Stimulated activated CD8-positive, alpha-beta memory T cell treated with anti-CD3 and anti-CD28 coated beads, Interleukin-2, amount 100 ng/mL, for 48 hours (primary cell): ENCODE measurements at places on chromosomes 5 and 9.

DNA sequence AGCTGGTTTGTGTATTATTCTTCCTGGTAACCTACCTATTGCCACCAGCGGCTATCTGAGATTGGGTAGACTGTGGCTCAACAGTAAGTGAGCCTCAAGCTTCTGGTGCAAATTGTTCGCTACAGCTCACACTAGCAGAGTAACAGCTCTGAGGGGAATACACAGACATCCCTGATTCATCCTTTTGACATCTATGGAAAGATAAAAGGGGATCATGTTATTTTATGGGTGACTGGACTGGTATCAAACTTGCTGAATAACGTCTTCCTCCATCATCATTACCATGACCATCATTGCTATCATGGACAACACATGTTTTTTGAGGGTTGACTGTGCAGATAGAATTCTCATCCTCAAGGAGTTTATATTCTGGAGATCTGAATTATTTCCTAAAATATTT is 129.6 kb downstream of the PIK3R1 start:
- no peak for DNase-seq

DNA sequence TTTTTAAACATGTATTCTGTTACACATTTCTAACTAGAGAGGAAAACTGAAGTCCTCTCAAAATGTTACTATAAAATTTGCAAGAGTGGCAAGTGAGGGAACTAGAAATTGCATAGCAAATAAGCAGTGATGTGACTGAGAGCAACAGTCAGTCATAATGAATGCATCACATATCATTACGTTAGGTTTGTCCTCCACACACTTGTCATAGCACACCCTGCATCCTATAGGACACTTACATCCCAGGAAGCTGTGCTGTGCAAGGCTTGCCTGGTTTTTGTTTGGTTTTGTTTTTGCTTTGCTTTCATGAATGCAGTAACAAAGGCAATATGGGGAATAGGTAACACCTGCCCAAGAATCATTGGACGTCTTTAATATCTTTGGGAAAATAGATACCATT is 10.8 kb downstream of the NFIB start:
- no peak for DNase-seq

DNA sequence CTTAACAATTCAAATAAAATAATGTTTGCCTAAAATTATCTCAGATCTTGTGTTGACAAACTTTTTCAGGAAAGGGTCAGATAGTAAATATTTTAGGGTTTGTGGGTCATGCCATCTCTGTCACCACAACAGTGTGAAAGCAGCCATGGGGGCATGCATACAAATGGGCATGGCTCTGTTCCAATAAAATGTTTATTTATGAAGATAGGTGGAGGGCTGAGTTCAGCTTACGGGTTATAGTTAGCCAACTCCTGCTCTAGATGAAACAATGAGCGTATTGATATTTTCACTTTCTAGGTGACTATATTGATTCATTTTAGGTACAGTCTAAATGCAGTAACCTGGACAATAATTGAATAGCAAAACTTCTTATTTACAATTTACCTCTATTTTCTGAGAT is 533.8 kb upstream of the CLINT1 start:
- no peak for DNase-seq

DNA sequence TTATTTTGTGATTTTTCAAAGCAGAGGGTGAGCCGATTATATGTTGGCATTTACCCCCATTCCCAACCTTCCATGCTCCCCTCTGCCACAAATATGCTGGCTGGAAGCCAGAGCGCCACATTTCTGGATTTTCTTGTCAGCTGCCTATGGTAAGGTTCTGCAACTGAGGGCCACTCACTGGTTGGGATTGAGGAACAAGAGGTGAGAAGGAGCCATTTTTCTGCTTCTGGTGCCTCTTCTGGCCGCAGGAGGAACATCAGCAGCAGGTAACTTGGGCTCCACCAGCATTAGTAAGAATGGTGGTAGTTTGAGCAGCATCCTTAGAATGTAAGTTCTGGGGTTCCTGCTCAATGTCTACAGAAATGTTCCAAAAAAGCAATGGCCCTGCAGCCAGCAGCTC is 159.5 kb upstream of the MAST4 start:
- DNase-seq: no peak

DNA sequence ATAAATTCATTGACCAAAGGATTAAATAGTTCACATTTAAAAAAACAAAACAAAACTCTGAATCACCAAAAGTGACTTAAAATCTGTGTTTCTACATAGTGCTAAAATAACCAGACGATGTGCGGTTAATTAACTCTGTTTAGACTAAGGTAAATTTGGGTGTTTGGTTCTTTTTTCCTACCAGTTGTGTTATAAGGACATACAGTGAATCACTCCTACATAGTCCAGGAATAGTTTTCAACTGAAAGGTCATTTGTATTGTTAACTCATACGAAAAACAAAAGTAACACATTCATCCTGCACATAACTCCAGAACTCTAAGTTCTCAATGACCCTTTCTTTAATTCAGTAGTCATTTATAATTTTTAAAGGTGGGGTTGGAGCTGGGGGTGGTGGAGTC is 203.7 kb downstream of the GLIS3 start:
- DNase-seq: no peak

DNA sequence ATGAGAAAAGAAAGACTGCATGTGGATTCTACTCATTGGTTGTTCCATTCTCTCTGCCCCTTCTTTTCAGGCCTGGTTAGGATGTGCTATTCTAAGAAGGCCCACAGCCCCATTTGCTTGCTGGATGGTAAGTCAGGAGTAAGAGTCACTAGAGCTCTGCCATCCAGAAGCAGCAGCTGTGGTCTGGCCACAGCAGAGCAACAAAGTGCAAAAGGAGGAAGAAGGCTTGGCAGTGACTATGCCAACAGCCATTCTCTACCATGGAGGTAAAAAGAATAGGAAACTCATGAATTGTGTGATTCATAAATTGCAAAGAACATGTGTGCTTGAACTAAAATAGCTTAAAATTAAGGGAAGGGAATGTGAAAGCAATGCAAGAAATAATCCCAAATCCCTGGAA is 20.9 kb downstream of the KLHL3 start:
- no peak for DNase-seq

DNA sequence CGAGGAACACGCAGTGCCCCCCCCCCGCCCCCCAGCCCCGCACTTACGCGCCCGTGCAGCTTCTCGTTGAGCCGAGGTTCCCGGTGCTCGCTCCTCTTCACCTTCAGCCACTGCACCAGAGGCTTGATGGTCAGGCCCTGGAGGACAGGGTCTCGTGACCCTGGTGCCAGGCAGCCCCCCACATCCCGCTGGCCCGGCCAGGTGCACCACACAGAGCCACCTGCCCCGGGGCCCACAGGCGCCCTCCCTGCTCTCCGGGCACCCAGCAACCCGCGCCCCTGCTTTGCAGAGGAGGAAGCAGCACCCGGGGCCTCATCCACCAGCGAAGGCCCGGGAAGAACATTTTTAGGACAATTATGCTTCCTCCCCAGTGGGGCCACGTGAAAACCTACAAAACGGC is 39.0 kb downstream of the EXOC3 start:
- no peak for DNase-seq

DNA sequence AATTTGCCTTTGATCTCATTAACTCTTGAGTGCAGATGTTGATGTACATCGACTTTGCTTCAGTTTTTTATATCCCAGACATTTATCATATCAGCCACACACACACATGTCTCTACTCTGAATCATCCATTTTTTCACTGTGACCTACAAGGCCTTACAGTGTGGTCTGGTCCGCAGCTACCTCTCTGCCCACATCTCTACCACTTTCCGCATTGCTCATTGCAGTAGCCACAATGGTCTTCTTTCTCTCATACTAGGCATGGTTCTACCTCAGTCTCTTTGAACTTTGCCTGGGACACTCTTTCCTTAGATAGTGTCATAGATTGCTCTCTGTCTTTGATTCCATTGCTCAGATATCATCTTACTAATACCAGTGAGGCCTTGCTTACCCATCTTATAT is 87.9 kb upstream of the FSD1L start:
- DNase-seq: peak; percentile 58

GRCh38 chr9:37406603-37407401 is 15.7 kb upstream of the GRHPR start:
- no peak for DNase-seq

- DNase-seq: no peak
Observed at GRCh38 chr5:96381526-96381925, 51.5 kb downstream of the PCSK1 start.

GRCh38 chr5:64509828-64510227 is 4.0 kb downstream of the RGS7BP start:
- DNase-seq: no peak

DNA sequence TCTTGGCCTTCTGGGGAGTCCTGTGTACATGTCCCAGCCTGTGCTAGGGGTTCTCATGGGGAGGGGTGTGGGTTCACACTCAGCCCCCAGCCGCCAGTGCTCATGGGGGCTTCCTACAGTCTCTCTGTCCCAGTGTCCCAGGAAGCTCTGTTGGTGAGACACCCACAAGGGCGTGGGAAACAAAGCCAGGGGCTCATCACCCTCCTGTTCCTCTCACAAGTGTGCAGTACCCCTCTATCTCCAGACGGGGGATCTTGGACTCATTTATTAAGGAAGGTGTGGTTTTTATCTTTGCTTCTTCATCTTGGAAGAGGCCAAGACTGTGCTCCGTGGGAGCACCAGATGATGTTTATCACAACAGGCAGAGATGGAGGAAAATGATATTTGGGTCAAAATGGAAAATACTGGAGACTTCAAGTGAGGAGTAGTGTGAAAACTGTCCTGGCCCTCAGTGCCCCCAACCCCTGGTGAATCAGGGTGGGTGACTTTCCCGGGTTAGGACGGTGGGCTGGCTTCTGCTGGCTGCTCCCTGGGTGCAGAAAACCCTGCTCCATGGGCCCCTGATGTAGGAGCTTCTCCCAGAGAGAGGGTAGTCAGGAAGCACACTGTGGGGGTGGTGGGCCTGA is 15.2 kb downstream of the TMEM171 start:
- DNase-seq: no peak

DNA sequence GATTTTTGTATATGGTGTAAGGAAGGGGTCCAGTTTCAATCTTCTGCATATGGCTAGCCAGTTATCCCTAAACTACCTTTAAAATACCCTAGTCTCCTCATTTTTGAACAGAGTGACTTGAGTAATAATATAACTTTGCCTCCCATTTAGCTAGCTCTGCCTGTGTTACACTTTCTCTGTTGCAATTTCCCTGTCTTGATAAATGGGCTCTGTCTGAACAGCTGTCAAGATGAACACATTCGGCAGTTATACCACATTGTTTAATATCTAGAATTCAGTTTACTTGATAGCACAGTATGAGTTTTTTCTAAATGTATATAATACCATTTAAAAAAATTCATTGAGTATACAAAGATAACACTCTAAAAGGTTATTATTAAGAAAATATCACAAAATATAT is 562.9 kb upstream of the FTMT start:
- no peak for DNase-seq

DNA sequence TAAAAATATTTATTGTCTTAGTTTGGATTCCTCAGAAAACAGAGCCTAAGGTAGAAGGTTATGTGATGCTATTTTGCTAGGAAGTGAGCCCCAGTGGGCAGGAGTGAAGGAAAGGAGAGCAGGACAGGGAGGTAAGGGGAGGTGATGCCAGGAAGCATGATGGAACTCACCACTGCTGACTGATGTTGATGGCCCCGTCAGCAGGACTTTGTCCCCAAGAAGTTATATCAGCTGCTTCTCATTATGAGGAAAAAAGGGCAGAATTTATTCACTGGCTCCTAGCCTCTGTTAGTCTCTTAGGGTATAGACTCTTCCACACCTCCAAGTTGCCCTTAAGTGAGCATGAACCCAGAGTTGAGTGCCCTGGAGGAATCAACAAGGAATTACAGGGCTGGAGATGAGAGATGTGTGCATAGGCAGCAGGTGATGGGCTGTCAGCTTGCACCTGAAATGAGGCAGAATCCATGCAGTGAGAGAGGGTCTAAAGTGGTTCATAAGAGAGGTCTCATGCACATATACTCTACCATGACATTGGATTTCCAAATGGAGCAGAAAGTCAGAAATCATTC is 120.6 kb upstream of the NIPBL start:
- no peak for DNase-seq

DNA sequence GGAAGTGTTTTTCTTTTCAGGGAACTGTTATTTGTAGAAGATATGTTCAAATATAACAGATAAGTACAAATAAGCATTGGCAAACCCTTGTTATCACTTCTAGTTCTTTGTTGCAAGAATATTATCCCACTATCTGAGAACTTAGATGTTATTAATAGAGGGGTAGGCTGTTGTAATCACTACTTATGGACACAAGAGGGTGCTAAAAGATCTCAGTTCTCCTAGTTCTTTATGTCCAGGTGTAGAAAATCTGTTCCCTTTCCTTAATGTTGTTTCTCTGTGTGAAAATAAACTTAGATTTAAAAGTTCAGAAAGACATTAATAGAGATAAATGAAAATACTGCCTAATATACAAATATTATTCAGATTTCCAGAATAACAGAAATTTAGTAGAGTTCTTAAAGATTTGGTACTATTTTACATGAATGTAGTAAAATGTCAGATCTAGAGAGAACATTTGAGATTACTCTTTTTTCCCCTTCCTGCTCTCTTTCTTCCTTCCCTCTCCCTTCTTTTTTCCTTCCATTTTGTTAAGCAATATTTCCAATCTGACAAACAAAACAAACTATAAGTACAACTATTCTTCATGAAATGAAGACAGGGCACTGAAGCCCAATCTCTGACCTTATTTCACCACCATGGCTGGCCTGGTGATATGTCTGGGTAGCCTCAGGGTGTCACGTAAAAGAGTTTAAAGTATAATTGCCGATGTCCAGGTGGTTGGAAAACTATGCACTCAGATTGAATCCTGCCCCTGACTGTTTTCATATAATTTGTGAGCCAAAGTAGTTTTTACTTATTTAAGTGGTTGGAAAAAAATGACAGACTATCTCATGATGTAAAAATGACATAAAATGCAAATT is 43.6 kb upstream of the C5orf46 start:
- no peak for DNase-seq

- no peak for DNase-seq
Observed at GRCh38 chr5:143308731-143309130, 94.8 kb downstream of the NR3C1 start.

DNA sequence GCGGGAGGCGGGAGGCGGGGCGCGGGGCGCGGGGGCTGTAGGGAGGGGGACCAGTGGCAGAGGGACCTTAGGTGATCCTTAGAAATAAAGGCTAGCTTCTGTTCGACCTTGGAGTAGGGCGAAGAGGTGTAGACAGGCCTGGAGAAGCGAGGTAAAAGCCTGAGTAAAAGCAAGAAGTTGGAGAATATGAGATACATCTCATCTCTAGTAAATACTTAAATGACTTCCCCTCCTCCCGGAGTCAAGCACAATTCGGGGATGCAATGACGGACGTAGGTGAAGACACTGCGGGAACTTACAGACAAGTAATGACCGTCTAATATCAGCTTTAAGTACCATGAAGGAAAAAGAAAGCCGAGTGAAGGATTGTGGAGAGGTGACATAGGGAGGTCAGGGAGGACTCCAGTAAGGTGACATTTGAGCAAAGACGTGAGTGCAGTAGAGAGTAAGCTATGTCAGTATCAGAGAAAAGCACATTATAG is 466 bp downstream of the SMC2 start:
- peak; percentile 1 for DNase-seq

- DNase-seq: no peak
Observed at GRCh38 chr5:171897231-171897630, 109.2 kb downstream of the FBXW11 start.

GRCh38 chr9:129267141-129267540 is 89.1 kb upstream of the IER5L start:
- DNase-seq: no peak

- DNase-seq: no peak
Observed at GRCh38 chr9:5364294-5365024, 24.8 kb upstream of the RLN1 start.
